NCI-H446 (cell line): ENCODE measurements at places on chromosomes 6 and 20.

GRCh38 chr6:113047148-113047547, 700.0 kb downstream of the RFPL4B start:
- no peak for DNase-seq

DNA sequence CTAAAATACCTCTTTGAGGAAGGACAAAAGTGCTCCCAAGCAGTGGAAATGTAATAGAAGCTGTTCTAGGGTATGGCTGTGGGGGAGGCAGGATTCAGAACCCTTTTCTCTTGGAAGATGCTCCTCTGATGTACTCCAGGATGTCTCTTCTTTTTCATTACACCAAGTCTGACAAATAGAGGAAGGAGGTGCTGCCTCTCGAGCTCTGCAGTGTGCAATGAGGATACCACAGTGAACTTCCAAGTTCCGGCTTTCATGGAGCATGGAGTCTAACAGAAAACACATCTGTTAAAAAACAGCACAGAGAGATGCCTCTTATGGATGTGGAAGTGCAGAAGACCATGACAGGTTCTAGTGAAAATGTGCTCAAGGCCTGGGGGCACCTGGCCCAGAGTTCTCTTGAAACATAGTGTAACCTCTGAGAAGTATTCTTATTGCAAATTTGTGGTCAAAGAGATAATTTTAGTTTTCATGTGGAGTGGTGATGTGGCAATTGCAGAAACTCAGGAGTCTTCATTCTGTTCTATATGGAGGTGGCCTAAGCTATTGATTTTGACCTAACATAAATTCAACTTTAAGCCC, 362.0 kb upstream of the CITED2 start:
- DNase-seq = no peak

DNA sequence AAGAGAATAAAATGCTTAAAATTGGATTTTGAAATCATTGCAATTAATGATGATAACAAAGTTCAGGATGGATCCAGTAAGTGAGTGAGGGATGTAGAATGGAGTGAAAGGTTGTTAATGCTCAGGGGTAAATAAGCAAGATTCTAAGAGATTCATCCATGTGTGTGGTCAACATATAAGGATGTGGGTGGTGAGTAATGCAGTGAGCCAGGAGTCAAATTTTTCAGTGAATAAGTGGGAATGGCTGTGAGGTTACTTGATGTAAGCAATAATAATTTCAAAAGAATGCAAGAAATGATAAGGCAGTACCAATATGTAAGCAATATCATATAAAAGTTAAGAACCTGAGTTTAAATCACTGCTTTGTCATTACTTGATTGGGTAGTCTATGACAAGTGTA, 207.5 kb upstream of the ADGRB3 start:
- no peak for DNase-seq

DNA sequence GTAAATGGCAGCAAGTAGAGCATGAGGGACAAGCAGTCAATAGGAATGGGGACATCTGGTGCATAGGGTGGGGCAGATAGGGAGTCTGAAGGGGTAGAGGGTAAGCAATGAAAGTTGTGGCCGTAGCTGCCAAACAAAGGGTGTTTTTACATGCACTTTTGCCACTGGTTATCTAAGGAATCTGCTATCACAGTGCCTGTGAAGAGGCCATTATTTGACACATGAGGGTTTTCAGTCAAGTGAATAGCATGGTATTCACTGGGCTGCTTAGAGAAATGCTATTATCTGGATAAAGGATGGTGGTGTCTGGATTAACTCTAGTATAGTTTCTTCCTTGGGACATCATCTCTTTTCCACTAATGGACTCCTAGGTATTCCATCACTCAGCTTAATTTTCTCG, 118.2 kb downstream of the CARMIL1 start:
- no peak for DNase-seq

- DNase-seq = no peak
These were observed 9.9 kb upstream of the SDCBP2 start for GRCh38 chr20:1338801-1339200.

- no peak for DNase-seq
These were observed 172.5 kb downstream of the FOXA2 start for GRCh38 chr20:22411627-22412450.

DNA sequence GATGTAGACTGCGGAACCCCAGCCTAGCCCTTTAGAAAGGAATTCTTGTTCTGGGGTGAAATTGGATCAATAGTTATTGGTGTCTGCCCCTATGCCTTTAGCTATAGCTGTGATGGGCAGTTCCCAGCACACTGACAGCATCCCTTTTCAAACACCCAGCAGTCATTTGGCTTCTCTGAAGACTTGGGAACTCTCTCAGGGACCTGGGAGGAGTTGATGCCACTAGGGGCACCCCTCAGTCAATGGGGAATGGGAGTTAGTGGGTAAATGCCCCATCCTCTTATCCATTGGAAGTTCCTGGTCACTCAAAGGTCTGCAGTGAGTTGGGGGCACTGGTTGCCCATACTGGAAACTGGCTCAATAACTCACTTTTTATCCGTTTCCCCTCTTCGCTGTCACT, 31.6 kb upstream of the CSNK2A1 start:
- DNase-seq = no peak

- no peak for DNase-seq
These were observed 316.7 kb upstream of the TBX18 start for GRCh38 chr6:85081102-85081501.

DNA sequence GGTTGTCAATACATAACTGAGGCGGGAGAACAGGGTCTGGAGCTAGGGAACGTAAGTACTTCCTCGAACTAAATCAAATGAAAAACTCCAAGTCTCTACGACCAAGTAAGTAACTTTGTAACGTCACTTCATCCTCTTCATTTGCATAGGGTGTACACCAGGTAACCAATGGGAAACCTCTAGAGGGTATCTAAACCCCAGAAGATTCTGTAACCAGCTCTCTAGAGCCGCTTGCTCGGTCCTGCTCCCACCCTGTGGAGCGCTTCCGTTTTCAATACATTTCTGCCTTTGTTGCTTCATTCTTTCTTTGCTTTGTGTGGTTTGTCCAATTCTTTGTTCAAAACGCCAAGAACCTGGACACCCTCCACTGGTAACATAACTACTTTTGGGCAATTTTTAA, 133.5 kb upstream of the TMEM170B start:
- DNase-seq = no peak
